Uterus (tissue), 4 donors: ENCODE measurements at places on chromosomes 7 and 10. TPM values are rescaled to one million over a fixed set of nuclear protein-coding genes. Genes with fewer than 3 reads are reported as not detected.

Gene MMD2
- not detected for total RNA-seq

Gene UPK3B
- total RNA-seq = 2.8 TPM

Gene BAZ1B
- total RNA-seq = 29.5 TPM

Gene EFCAB10
- total RNA-seq = not detected

Gene PTPN20
- 12.6 TPM for total RNA-seq

GRCh38 chr10:92207061-92207460, 83.8 kb downstream of the CPEB3 start:
- no peak for DNase-seq

GRCh38 chr7:20016669-20017068, 200.5 kb downstream of the MACC1 start:
- no peak for DNase-seq

- DNase-seq = no peak
These were observed 101.1 kb downstream of the ELAPOR2 start for GRCh38 chr7:86958380-86958779.

DNA sequence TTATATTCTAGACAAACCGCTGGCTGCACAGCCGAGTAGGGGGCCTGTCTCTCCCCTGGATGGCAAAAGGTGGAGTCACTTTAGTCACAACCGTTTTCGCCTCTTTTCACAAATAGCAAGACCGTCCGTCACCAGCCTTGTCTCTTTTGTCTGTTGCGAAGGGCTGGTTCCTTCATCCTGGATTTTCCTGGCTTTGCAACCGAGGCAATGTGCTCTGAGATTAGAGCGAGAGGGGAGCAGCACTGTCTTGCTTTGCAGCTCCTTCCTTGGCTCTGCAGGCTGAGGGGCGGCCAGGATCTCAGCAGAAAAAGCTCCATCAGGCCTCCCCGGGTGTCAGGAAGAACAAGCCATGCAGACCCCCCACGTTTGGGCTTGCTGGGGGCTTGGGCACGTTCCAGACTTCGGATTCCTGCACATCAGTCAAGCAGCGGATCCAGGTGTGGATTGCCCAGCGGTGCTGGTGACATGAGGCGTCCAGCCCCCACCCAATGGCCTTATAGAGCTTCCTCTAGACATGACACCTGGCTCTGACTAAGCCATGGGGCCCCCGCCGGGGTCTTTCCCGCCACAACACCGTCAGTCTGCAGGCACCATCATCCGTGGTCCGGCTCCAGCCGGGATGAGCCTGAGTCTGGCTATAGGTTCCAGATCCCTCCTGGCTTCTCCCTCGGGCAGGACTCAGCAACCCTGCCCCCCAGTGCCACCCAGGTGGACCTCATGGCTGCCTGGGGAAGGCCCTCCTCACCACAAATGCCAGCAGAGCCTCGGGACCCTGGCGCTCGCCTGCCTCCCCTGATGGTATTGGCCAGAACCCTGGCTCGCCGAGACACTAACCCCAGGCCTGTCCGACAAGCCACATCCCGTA, 467.6 kb upstream of the FOXK1 start:
- no peak for DNase-seq

DNA sequence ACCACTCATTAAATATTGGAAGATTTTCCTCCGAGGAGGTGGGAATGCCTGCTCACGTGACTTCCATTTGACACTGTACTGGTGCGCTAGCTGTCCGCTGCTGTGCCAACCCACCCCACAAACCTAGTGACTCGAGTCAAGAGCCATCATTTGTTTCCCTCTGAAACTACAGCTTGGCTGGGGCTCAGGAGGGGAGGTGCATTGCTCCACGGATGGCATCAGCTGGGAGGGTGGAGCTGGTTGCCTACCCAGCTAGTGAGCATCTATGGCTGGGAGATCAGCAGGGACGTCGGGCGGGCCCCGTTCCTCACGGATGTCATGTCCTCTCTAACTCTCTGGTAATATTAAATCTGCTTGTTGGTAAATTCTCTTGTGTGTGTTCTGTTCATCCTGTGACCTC, 9.5 kb upstream of the FOXL3 start:
- no peak for DNase-seq

- DNase-seq = no peak
These were observed 65.8 kb upstream of the ANTXRL start for GRCh38 chr10:46220872-46221538.

- DNase-seq = no peak
These were observed 98.2 kb upstream of the PITRM1 start for GRCh38 chr10:3270577-3271316.

DNA sequence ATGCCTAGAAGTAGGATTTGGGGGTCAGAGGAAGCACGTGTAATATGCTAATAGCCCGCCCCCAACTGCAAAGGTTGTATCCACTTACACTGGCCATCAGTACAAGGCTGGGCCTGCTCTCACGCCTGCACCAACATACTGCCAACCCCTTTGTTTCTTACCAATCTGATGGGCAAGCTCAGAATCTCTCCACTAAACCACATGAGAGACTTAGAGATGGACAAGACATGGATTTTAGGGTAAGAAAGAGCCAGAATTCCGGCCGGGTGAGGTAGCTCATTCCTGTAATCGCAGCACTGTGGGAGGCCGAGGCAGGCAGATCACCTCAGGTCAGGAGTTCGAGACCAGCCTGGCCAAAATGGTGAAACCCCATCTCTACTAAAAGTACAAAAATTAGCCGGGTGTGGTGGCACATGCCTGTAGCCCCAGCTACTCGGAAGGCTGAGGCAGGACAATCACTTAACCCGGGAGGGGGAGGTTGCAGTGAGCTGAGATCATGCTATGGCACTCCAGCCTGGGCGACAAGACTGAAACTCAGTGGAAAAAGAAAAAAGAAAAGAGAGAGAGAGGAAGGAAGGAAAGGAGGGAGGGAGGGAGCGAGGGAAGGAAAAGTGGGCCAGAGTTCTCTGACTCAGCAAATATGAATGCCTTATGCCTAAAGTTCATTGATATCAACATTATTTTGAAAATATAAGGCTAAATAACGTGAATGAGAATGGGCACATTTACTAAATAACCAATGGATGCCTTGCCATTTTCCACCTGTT, 162.2 kb downstream of the SLIT1 start:
- DNase-seq = no peak

- peak; percentile 43 for DNase-seq
These were observed 338.0 kb upstream of the MKI67 start for GRCh38 chr10:128463991-128464760.

DNA sequence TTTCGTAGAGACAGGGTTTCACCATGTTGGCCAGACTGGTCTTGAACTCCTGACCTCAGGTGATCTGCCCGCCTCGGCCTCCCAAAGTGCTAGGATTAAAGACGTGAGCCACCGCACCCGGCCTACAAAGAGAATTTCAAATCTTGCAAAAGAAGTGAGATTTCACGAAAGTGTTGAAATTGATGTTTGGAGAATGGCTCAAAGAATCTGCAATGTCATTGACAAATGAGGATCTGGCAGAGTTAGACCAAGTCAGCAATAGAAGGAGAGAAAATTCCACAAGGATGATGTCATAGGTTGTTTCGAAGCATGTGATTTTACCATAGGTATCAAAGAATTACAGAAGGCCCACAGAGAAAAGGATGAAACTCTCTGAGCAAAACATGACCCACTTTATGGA, 71.7 kb downstream of the LYZL2 start:
- no peak for DNase-seq

DNA sequence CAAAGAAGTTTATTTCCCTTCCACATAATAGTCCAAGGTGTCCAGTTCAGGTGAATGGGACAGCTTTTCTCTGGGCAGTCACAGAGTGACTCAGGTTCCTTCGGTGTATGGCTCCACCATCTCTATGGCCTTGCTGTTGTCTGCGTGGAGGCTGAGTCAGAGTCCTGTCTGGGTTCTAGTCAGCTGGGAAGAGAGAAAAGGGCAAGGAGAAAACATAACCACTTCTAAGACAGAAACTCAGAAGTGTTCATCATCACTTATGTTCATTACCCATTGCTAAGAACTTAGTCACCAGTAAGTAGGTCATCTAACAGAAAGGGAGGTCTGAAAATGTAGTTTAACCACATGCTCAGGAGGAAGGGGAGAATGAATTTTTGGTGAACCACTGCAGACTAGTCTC, 32.4 kb upstream of the CCDC7 start:
- no peak for DNase-seq
